Activated T-helper 2 cell treated with anti-CD3 and anti-CD28 coated beads, Interferon-gamma antibody, Interleukin-2, Interleukin-4, amounts not matched to agents 10 μg/mL and 5 μg/mL and 100 μg/mL, durations not matched to agents 14 hours and 24 hours and 36 hours (primary cell): ENCODE measurements at places on chromosomes 1 and 21. TPM values are rescaled to one million over a fixed set of nuclear protein-coding genes. Genes with fewer than 3 reads are reported as not detected.

- H3K4me1 ChIP-seq, result no peaks in the 10 kb centered on the region
- H3K27me3 ChIP-seq, result peaks cover 4% of the 10 kb centered on the region
- no peak overlapping the region for H3K27ac ChIP-seq
Observed at GRCh38 chr1:84385347-84385746, 12.9 kb upstream of the DNASE2B start.

DNA sequence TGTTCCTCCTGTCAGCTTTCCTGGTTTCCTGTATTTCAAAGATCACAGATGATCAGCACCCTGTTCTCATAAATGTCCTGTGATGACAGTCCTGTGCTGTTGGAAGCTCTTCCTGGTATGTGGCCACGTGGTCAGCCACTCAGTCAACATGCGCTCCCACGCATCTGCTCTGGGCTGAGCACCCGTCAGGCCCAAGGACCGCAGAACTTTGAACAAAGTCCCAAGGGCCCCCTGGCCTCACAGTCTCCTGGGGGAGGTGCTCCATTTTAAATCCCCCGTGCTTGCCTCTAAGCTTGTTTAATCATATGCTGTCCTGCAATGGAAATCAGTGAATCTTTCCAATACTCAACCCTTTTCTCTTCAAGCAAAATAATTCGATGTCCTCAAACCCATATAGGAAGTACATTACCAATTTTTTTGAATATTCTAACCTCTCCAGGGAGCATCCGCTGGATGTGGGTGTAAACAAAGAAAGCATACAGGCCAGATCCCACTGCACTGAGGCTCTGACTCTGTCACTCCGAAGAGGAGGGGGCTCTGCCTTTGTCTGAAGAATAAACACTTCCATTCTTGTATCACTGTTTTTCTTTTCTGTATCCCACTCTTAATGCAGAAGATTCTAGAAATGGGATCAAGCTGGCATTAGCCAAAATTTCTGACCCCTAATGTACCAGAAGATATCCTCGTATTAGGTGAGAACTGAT lies 250.3 kb downstream of the SDCCAG8 start:
- H3K36me3 ChIP-seq, result peaks cover 16% of the 10 kb centered on the region
- no peaks in the 10 kb centered on the region for H3K27me3 ChIP-seq
- DNase-seq, result no peak
- no peak overlapping the region for H3K4me3 ChIP-seq

- no peak overlapping the region for H3K27ac ChIP-seq
- H3K4me1 ChIP-seq, result peaks cover under 1% of the 10 kb centered on the region
- peak; percentile 22 for DNase-seq
- H3K36me3 ChIP-seq, result no peaks in the 10 kb centered on the region
- peaks cover 2% of the 10 kb centered on the region for H3K27me3 ChIP-seq
- no peak overlapping the region for H3K4me3 ChIP-seq
Observed at GRCh38 chr1:145891587-145892485, 6.2 kb upstream of the ANKRD35 start.

DNA sequence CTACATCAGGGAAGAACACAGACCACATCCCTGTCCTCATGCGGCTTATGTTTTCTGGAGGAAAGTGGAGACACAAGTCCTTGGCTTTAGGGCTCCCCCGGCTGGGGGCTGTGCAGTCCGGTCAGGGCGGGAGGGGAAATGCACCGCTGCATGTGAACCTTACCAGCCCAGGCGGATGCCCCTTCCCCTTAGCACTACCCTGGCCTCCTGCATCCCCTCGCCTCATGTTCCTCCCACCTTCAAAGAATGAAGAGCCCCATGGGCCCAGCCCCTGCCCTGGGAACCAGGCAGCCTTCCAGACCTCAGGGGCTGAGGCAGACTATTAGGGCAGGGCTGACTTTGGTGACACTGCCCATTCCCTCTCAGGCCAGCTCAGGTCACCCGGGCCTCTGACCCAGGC lies 45.5 kb downstream of the TNNT2 start:
- DNase-seq, result no peak
- no peak overlapping the region for H3K4me3 ChIP-seq
- H3K36me3 ChIP-seq, result no peaks in the 10 kb centered on the region
- H3K27ac ChIP-seq, result no peak overlapping the region
- peaks cover under 1% of the 10 kb centered on the region for H3K27me3 ChIP-seq

DNA sequence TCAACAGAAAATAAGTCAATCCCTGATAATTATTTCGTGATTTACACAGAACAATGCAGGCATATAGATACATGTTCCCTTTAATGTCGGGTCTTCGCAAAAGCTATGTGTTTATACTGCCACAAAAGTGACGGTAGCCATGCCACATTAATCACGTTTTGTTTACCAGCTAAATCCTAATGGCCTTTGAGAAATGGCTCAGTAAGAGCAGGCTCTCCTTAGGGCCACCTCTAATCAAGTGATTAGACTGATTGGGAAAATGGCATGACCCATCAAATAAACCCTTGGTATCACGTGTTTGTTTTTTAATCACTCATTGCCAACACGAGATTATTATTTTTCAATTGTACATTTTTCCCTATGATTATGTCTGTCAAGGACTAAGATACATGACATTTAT lies 102.0 kb upstream of the USP25 start:
- H3K27ac ChIP-seq, result no peak overlapping the region
- H3K36me3 ChIP-seq, result no peaks in the 10 kb centered on the region
- no peaks in the 10 kb centered on the region for H3K4me1 ChIP-seq
- no peaks in the 10 kb centered on the region for H3K27me3 ChIP-seq

- peaks cover 5% of the 10 kb centered on the region for H3K4me1 ChIP-seq
- H3K4me3 ChIP-seq, result no peak overlapping the region
- peaks cover 17% of the 10 kb centered on the region for H3K27me3 ChIP-seq
- H3K27ac ChIP-seq, result no peak overlapping the region
- no peak for DNase-seq
Observed at GRCh38 chr1:31798433-31799195, 17.2 kb downstream of the SPOCD1 start.

The CD1E gene
- not detected in 2 replicates for total RNA-seq

The LRRC38 gene
- total RNA-seq, result not detected in 2 replicates

The CYYR1 gene
- total RNA-seq, result 0.07 and 0.21 TPM in 2 replicates
